ENCODE measurements at places on chromosomes 6 and 20. TPM values are rescaled to one million over a fixed set of nuclear protein-coding genes. Genes with fewer than 3 reads are reported as not detected.

TNFRSF21 gene
- total RNA-seq = 11.0 TPM

DNA sequence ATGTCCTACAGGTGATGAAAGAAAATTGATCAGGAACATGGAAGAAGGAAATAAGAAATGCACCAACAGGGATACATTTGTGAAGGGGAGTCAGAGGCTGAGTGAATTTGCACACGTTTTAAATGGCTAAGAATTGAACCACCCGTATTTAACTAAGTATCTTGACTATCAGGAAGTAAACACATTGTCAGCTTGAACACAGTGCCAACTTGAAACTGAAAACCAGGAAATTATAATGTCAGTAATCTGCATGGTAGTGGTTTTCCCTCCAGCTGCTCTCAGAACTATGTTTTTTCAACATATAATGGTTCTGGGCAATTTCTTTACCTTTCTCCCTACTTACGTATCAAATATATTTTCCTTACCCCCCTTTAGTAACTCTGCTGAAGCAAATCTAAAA, 366.5 kb upstream of the POU3F2 start:
- DNase-seq = no peak

- DNase-seq = peak; percentile 29
Observed at GRCh38 chr20:4082406-4083097, 67.2 kb upstream of the RNF24 start.

- no peak for DNase-seq
Observed at GRCh38 chr6:1756472-1757129, 146.9 kb downstream of the FOXC1 start.

DNA sequence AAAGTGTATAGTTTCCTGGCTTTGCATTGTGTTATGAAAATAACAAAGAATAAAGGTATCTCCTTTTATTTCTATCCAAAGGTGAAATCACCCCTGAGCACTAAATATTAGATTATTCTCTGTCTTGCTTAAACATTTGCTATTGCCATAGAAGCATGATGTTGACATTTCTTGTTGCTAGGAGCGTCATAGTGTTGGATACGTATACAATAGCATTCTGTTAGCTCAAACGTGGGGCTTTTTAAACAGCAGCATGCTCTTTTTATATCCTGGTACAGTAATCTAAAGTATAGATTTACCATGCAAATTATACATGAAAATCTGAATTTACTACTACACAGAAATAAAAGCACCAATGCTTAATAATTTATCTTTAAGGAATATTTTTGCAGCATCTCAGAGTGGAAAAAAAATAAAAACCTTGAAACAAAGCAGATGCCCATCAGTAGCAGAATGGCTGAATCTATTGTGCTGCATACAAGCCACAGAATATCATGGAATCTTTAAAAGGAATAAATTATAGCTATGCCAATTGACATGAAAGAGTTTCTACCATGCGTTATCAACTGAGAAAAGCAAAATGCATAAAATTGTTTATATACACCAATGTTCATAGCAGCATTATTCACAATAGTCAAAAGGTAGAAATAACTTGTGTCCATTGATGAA, 9.6 kb upstream of the HSF2 start:
- DNase-seq = no peak

Data from testis (tissue), 5 donors.